ENCODE measurements at places on chromosomes 7 and 10. TPM values are rescaled to one million over a fixed set of nuclear protein-coding genes. Genes with fewer than 3 reads are reported as not detected.

GRCh38 chr7:38831259-38831996 is 77.6 kb downstream of the VPS41 start:
- no peak for DNase-seq
- no peak overlapping the region for H3K27ac ChIP-seq
- peaks cover 7% of the 10 kb centered on the region for H3K4me1 ChIP-seq

CFTR gene
- not detected for total RNA-seq

DNA sequence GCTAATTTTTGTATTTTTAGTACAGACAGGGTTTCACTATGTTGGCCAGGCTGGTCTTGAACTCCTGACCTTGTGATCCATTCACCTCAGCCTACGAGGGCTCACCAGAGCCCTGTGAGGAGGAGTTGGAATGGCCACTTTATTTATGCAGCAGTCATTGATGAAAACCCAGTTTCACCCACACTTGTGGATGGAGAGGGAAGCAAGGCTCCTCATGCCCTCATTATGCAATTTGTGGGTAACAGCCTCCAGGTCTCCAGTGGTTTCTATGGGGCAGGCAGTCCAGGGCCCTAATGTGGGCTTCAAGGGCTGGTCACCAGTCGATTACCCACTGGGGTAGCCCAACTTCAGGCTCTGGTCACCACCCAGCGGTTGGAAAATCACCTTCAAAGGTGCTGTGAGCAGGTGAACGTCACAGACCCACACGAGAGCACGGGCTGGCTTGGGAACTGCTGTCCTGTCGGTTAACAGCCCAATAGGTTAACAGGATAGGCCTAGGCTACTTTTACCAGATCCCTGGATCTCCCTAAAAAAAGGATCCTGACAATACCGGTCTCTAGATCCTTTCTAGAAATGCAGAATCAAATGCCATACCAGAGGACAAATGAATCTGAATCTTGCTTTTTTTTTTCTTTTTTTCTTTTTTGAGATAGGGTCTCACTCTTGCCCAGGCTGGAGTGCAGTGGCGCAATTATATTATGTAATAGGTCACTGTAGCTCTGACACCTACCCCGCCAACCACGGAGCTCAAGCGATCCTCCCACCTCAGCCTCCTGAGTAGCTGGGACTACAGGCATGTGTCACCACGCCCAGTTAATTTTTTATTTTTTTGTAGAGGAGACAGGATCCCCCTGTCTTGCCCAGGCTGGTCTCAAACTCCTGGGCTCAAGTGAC is 97.8 kb downstream of the SLC37A3 start:
- H3K36me3 ChIP-seq, result no peaks in the 10 kb centered on the region
- no peaks in the 10 kb centered on the region for H3K4me1 ChIP-seq
- H3K27ac ChIP-seq, result no peak overlapping the region
- no peaks in the 10 kb centered on the region for H3K27me3 ChIP-seq
- no peak for DNase-seq
- no peak overlapping the region for H3K4me3 ChIP-seq

GPNMB gene
- total RNA-seq, result not detected

DNA sequence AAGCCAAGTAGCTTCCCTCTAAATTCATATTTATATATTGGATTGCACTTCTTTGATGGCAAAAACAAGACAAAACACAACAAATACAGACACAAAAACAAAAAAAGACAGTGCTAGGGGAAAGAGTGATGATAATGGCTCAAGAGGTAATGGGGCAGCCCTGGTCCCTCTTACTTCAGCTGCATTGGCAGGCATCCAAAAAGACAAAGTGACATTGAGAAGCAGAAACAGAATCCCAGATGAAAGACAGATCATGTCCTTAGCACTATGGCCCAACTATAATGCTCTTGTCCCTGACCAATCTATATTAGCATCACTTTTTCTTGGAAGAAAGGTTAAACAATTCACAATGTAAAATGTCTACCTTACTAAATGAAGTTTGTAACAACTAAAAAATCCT is 76.2 kb downstream of the GPR85 start:
- H3K4me3 ChIP-seq, result no peak overlapping the region
- H3K4me1 ChIP-seq, result no peaks in the 10 kb centered on the region
- H3K27me3 ChIP-seq, result peaks cover 4% of the 10 kb centered on the region
- peaks cover 12% of the 10 kb centered on the region for H3K36me3 ChIP-seq
- DNase-seq, result no peak
- H3K27ac ChIP-seq, result no peak overlapping the region

DNA sequence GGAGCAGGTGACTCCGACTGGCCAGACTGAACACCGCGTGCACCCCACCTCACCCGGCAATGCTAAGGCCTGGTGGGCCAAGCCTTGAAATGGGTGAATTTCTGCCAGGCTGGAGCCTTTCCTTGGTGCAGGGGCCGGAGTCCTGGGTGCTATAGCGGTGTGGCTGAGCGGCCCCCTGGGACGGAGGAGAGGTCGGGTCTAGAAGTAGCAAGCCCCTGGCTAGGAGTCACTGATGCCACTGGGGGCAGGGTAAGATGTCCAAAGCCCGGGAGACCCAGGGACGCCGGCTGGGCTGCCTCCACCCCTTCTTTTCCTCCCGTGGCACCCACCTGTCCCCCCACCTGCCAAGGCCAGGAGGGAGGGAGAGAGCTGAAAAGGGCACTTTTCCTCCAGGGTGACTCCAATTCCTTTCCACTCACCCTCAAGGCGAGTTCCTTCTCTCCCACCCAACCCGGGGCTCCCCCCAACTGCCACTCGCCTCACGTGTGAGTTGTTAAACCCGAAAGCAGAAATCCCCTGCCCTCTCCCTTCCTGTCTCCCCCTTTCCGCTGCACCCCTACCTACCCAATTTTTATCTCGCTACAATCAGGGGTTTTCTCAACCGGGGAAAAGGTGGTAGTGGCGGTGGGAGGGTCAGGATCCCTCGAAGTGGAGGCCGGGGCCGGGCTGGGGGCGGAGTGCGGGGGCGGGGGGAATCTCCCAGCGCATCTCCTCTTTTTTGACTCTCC is 6.0 kb upstream of the GATA3 start:
- no peak overlapping the region for H3K27ac ChIP-seq
- DNase-seq, result no peak
- peaks cover 43% of the 10 kb centered on the region for H3K27me3 ChIP-seq
- H3K4me3 ChIP-seq, result peak overlapping the region; percentile 65
- peaks cover 15% of the 10 kb centered on the region for H3K4me1 ChIP-seq

VWDE gene
- 12.4 TPM for total RNA-seq

- H3K4me1 ChIP-seq, result peaks cover 19% of the 10 kb centered on the region
- peaks cover 1% of the 10 kb centered on the region for H3K36me3 ChIP-seq
- DNase-seq, result no peak
- peaks cover 3% of the 10 kb centered on the region for H3K27me3 ChIP-seq
- H3K4me3 ChIP-seq, result no peak overlapping the region
Measured at GRCh38 chr10:6299234-6299633, 96.5 kb downstream of the PFKFB3 start.

DNA sequence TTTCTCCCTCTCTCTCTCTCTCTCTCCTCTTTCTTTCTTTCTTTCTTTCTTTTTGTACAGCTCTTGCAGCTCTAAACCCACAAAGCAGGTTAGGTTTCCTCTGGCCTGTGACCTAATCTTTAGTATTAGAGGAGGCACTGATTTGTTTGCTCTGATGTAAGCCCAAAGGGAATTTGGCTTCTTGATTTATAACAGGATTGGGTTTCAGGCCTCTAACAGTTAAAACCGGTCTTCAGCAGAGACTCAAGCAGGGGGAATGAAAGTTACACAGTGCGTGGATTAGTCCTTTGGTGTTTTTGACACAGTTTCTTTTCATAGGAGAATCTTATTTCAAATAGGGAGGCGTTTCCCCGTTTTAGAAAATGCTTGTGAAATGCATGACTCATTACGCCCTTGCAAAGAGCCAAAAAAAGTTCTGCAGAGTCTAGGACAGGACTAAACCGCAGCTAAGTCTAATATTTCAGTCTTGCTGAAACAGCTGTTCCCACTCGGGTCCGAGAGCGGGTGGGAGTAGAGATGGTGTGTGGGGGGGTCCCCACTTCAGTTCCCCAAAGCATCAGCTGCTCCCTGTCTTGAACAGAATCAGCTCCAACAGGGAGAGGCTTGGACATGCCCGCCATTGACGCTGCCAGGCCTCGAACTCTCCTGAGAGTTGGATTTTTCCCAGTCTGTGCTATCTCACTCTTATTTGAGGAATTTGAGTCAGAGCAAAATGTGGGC is 296.5 kb upstream of the PITRM1 start:
- peaks cover 16% of the 10 kb centered on the region for H3K4me1 ChIP-seq
- peaks cover 2% of the 10 kb centered on the region for H3K27me3 ChIP-seq
- H3K36me3 ChIP-seq, result no peaks in the 10 kb centered on the region
- H3K27ac ChIP-seq, result peak overlapping the region; percentile 60

OR2A42 gene
- not detected for total RNA-seq

DNA sequence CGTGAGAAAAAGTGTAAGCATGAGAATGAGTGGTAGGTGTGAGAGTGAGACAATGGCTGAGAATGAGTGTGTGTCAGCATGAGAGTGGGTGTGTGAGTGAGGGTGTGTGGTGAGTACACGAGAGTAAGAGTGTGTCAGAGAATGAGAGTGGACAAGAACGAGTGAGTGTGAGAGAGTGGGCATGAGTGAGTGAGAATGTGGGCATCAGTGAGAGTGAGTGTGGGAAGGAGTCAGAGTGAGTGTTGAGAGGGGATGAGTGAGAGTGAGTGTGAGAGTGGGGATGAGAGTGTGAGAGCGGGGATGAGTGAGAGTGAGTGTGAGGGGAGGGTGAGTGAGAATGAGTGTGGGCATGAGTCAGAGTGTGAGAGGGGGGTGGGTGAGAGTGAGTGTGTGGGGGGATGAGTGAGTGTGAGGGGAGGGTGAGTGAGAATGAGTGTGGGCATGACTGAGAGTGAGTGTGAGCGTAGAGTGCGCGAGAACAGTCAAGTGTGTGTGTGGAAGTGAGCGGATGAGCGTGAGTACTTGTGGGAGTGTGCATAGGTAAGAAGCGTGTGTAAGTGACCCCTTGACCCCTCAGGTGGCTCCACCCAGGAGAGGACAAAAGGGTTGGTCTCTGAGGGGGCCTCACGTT is 75.8 kb downstream of the GOLGA7B start:
- H3K27ac ChIP-seq, result no peak overlapping the region
- peaks cover 4% of the 10 kb centered on the region for H3K36me3 ChIP-seq
- DNase-seq, result no peak
- H3K4me1 ChIP-seq, result no peaks in the 10 kb centered on the region
- no peak overlapping the region for H3K4me3 ChIP-seq

DNA sequence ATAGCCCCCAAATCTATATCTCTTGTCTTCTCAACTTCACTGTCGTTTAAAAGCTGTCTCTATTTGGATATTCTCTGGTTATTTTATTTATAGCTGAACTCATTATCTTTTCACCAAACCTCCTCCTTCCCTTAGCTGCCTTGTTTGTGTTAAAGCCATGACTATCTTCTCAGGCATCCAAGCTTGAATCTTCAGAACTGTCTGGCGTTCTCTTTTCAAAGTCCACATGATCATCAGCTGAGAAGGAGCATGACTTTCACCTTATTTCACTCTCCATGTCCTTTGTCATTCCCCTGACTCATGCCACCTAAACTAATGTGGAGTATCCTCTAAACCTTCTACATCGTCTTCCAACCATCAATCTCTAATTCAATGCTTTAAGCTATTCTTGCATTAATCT is 5.7 kb upstream of the GLCCI1 start:
- H3K27me3 ChIP-seq, result no peaks in the 10 kb centered on the region
- H3K4me1 ChIP-seq, result peaks cover 2% of the 10 kb centered on the region
- H3K36me3 ChIP-seq, result no peaks in the 10 kb centered on the region
- no peak overlapping the region for H3K4me3 ChIP-seq
- no peak for DNase-seq

SGCE gene
- 64.4 TPM for total RNA-seq

- peak overlapping the region; percentile 90 for H3K4me3 ChIP-seq
- DNase-seq, result no peak
- H3K27me3 ChIP-seq, result peaks cover 14% of the 10 kb centered on the region
- H3K27ac ChIP-seq, result no peak overlapping the region
- H3K4me1 ChIP-seq, result no peaks in the 10 kb centered on the region
Measured at GRCh38 chr7:30136117-30136731, 1.4 kb downstream of the MTURN start.

DNA sequence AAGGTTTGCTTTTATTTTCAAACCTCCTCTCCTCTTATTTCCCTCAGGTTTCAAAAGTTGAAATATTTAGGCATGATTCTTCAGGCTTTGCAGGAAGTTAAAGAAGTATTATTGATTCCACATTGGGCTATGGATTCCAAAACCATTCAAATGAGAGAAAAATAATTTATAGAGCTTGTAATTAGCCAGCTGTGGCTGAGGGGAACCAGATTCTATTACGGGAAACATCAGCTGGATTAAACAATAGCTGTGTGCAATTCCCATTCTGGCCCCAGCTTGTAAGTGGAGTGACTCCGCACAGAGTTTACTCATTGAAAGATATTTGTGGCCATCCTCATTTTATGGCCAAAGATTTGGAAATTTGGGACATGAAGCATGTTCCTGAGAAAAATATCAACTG is 77.0 kb upstream of the PHYHIPL start:
- DNase-seq, result no peak
- H3K4me1 ChIP-seq, result peaks cover 28% of the 10 kb centered on the region
- no peak overlapping the region for H3K4me3 ChIP-seq
- H3K27ac ChIP-seq, result no peak overlapping the region
- H3K27me3 ChIP-seq, result no peaks in the 10 kb centered on the region

CDC14C gene
- not detected for total RNA-seq

GPR15LG gene
- not detected for total RNA-seq

- H3K27ac ChIP-seq, result peak overlapping the region; percentile 10
- peaks cover 16% of the 10 kb centered on the region for H3K4me1 ChIP-seq
Measured at GRCh38 chr7:95246831-95247370, 77.4 kb downstream of the PON1 start.

- no peaks in the 10 kb centered on the region for H3K4me1 ChIP-seq
- H3K4me3 ChIP-seq, result no peak overlapping the region
- no peaks in the 10 kb centered on the region for H3K27me3 ChIP-seq
- H3K36me3 ChIP-seq, result no peaks in the 10 kb centered on the region
- H3K27ac ChIP-seq, result no peak overlapping the region
Measured at GRCh38 chr7:43570688-43571365, 12.1 kb upstream of the STK17A start.

DNA sequence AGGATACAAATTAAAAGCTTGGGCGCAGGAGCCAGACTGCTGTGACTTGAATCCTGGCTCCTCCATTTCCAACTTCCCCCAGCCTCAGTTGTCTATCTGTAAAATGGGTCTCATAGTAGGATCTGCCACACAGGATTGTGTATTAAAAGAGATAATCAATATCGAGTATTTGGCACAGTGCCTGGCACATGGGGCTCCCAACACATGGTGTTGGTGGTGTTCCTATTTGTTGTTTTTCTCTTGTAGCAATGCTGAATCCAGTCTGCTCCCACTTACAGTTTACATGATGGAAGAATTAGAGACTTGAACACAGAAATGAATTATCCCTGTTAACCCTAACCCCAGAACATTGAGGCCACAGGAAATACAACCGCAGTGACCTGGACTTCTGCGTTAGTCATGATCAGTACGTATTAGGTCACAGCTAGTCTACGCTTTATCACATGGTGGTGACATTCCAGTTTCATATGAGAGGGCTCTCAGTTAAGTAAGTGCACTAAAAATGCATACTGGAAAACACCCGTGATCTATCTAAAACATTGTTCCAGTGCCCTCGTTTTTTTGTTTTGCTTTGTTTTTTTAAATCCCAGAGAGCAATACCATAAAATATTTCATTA is 169.5 kb upstream of the KLF14 start:
- no peak overlapping the region for H3K27ac ChIP-seq
- no peak for DNase-seq
- peaks cover 7% of the 10 kb centered on the region for H3K36me3 ChIP-seq
- no peak overlapping the region for H3K4me3 ChIP-seq
- peaks cover 6% of the 10 kb centered on the region for H3K27me3 ChIP-seq
- H3K4me1 ChIP-seq, result peaks cover 3% of the 10 kb centered on the region

GRCh38 chr10:15877836-15878576 is 17.7 kb upstream of the MINDY3 start:
- H3K27me3 ChIP-seq, result no peaks in the 10 kb centered on the region
- no peak overlapping the region for H3K27ac ChIP-seq
- peak; percentile 23 for DNase-seq
- H3K4me3 ChIP-seq, result no peak overlapping the region
- H3K4me1 ChIP-seq, result no peaks in the 10 kb centered on the region
